NCI-H526 (cell line): ENCODE measurements at places on chromosomes 16 and 17.

- no peak for DNase-seq
These were observed 2.1 kb upstream of the ADCY7 start for GRCh38 chr16:50263940-50264929.

GRCh38 chr17:65523853-65524664 lies 37.4 kb downstream of the AXIN2 start:
- no peak for DNase-seq

- peak; percentile 53 for DNase-seq
These were observed 21.3 kb downstream of the SRCIN1 start for GRCh38 chr17:38584350-38584925.

- no peak for DNase-seq
These were observed 4.0 kb upstream of the FASN start for GRCh38 chr17:82101767-82102679.

- no peak for DNase-seq
These were observed 22.3 kb downstream of the RHBDL3 start for GRCh38 chr17:32287804-32288511.

GRCh38 chr16:68659412-68660358 lies 14.6 kb downstream of the CDH3 start:
- no peak for DNase-seq

DNA sequence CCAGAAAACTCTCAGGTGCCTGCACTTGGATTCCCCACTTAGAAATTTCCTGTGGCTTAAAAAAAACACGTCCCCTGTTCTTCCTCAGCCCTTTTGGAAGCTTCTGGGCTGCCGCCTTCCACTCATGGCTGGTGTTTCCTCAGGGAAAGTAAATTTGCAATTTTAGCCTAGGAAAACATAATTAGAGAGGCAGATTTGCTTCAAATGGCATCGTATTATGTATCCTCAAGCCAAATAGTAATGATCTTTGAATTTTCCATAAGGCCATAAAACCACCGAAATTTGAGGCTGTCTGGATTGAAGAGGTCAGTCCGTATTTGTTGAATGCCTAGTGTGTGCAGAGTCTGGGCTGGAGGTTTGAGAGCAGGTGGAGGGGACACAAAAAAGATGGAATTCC lies 17.7 kb downstream of the MGAT5B start:
- peak; percentile 68 for DNase-seq

- DNase-seq: no peak
These were observed 75.1 kb downstream of the METRNL start for GRCh38 chr17:83154311-83155127.

DNA sequence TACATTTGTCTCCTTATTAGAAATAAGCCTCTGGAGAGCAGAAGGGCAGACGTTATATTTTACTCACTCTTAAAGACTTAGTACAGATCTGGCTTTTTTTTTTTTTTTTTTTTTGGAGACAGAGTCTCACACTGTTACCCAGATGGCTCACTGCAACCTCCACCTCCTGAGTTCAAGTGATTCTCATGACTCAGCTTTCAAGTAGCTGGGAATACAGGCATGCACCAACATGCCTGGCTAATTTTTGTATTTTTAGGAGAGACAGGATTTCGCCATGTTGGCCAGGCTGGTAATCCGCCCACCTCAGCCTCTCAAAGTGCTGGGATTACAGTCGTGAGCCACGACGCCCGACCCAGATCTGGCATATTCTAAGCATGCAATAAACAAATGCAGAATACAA lies 36.4 kb upstream of the TMEM97 start:
- no peak for DNase-seq

DNA sequence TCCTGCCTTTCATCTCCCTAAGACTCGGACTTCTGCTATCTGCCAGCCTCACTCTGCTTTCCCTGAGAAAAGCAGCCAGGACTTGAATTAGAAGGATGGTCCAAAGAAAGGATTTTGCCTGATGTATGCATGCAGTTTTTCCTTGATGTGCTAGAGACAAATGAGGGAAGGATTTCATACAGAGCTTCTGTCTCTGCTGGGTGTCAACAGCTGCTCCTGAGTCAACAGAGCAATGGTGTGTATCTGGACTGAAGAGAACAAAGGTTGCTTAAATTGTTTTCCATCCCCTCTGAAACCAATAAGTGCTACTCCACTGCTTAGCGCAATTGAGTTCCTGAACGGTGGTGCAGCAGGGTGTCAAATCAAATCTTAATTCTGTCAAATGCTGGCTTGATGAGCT lies 680.6 kb upstream of the C16orf82 start:
- no peak for DNase-seq

- no peak for DNase-seq
These were observed 298.5 kb upstream of the FOXF1 start for GRCh38 chr16:86211800-86212199.

GRCh38 chr16:424033-424622 lies 1.3 kb upstream of the RAB11FIP3 start:
- no peak for DNase-seq

DNA sequence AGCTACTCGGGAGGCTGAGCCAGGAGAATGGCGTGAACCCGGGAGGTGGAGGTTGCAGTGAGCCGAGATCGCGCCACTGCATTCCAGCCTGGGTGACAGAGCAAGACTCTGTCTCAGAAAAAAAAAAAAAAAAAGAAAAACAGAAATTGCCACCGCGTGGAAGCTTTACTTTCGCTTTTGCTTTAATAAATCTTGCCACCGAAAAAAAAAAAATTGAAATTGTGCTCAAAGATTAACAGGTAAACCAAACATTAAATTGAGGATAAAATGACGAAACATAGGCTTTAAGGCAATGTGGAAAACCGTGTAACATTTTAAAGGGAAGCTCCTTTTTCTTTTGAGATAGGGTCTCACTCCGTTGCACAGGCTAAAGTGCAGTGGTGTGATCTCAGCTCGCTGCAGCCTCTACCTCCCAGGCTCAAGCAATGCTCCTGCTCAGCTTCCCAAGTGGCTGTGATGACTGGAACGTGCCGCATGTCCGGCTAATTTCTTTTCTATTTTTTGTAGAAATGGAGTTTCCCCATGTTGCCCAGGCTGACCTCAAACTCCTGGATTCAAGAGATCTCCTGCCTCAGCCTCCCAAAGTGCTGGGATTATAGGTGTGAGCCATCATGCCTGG lies 40.1 kb downstream of the ZNF276 start:
- DNase-seq: no peak

GRCh38 chr17:17062866-17063265 lies 20.6 kb downstream of the MPRIP start:
- DNase-seq: no peak

DNA sequence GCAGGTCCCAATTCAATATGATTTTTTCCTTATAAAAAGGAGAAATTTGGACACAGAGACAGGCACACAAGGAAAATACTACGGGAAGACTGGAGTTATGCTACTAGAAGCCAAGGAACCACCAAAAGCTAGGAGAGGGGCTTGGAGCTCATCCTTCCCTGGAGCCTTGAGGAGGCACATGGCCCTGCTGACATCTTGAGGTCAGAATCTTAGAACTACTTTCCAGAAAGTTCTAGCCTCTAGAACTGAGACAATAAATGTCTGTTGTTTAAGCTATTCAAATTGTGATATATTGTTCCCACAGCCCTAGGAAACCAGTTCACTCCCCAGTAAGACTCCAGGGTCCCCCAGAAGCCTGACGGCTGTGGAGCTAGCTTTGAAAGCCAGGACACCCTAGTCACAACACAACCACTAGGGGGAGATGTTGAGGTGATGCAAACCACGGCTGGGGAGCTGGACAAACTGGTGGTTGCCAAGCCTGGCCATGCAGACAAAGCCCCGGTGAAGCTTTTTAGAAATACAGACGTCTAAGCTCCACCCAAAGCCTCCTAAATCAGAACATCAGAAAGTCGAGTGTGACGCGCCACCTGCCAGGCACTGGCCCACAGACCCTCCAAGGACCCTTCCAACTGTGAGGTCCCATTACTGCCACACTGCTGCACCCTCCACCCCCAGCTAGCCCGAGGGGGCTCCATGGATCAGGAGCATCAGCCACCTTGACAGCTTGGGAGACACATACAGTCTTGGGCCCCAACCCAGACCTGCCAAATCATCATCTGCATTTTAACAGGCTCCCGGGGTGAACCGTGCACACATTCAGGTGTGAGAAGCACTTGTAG lies 106.4 kb downstream of the SLC39A11 start:
- DNase-seq: peak; percentile 57

GRCh38 chr17:29107084-29107483 lies 64.1 kb downstream of the PIPOX start:
- DNase-seq: no peak

- DNase-seq: no peak
These were observed 35.4 kb upstream of the ENPP7 start for GRCh38 chr17:79695293-79695790.

DNA sequence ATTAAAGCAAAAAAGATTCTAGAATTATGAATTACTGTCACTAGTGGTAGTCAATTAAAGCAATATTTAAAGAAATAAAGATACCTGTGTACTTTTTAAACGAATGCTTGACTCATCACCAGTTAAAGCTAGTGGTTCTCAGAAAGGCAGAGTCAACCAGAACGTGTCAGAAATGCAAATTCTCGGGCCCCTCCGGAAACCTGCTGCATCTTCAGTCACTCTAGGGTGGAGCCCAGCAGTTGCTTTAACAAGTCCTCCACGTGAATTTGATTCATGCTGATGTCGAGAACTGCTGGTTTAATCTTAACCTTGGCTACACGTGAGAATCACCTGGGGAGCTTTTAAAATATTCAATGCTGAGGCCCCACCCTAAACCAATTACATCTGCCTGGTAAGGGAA lies 169.8 kb upstream of the SDK2 start:
- DNase-seq: peak; percentile 49

GRCh38 chr17:28317099-28317965 lies 1.7 kb upstream of the TMEM97 start:
- DNase-seq: no peak

- no peak for DNase-seq
These were observed 12.1 kb upstream of the ZNF423 start for GRCh38 chr16:49867796-49868668.

- no peak for DNase-seq
These were observed 99.7 kb upstream of the RBL2 start for GRCh38 chr16:53334581-53334980.

GRCh38 chr16:27789595-27790241 lies 239.8 kb downstream of the KATNIP start:
- no peak for DNase-seq

GRCh38 chr16:86038926-86039310 lies 140.0 kb downstream of the IRF8 start:
- DNase-seq: no peak

GRCh38 chr17:73320601-73321264 lies 8.9 kb upstream of the CDC42EP4 start:
- no peak for DNase-seq

GRCh38 chr17:50355336-50355700 lies 9.4 kb downstream of the XYLT2 start:
- no peak for DNase-seq

GRCh38 chr17:12316021-12316420 lies 295.3 kb downstream of the MAP2K4 start:
- no peak for DNase-seq

- DNase-seq: no peak
These were observed 1.2 kb upstream of the SECTM1 start for GRCh38 chr17:82334622-82335394.

GRCh38 chr17:4097165-4097960 lies 45.5 kb downstream of the ZZEF1 start:
- no peak for DNase-seq

GRCh38 chr17:57923182-57923872 lies 31.9 kb downstream of the CUEDC1 start:
- DNase-seq: no peak

DNA sequence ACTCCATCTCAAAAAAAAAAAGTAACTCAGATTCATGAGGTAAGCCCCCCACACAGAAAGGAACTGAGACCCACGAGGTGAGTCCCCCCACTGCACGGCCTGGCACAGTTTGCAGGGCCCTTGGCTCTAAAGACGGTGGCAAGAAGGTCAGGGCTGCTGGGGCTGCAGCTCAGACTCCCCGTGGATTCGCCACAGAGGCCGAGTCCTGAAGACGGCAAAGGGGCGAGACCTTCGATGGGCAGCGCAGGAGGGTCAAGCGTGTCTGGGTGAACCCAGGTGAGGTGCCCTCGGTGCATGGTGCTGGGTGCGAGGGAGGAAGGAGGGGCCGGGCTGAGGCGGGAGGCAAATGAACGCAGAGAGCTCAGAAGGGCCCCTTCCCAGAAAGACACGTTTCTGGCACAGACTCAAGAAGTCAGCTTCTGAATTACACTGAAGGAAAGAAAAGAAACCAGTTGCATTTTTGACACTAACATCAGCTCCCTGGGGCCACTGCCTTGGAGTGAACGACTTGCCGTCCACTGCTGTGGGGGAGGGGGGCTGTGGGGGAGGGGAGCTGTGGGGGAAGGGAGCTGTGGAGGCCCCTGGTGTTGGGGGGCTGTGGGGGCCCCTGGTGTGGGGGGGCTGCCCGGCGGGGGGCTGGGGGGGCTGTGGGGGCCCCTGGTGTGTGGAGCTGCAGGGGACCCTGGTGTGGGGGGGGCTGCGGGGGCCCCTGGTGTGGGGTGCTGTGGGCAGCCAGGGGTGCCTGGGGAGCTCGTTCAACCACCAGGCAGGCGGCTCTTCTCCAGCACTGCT lies 69.8 kb upstream of the METRNL start:
- no peak for DNase-seq

- DNase-seq: peak; percentile 71
These were observed 1.1 kb downstream of the MPP2 start for GRCh38 chr17:43905985-43906852.

- no peak for DNase-seq
These were observed 54.8 kb downstream of the RAP1GAP2 start for GRCh38 chr17:2850991-2851390.

- DNase-seq: no peak
These were observed 28.6 kb upstream of the METRNL start for GRCh38 chr17:83050651-83051395.

DNA sequence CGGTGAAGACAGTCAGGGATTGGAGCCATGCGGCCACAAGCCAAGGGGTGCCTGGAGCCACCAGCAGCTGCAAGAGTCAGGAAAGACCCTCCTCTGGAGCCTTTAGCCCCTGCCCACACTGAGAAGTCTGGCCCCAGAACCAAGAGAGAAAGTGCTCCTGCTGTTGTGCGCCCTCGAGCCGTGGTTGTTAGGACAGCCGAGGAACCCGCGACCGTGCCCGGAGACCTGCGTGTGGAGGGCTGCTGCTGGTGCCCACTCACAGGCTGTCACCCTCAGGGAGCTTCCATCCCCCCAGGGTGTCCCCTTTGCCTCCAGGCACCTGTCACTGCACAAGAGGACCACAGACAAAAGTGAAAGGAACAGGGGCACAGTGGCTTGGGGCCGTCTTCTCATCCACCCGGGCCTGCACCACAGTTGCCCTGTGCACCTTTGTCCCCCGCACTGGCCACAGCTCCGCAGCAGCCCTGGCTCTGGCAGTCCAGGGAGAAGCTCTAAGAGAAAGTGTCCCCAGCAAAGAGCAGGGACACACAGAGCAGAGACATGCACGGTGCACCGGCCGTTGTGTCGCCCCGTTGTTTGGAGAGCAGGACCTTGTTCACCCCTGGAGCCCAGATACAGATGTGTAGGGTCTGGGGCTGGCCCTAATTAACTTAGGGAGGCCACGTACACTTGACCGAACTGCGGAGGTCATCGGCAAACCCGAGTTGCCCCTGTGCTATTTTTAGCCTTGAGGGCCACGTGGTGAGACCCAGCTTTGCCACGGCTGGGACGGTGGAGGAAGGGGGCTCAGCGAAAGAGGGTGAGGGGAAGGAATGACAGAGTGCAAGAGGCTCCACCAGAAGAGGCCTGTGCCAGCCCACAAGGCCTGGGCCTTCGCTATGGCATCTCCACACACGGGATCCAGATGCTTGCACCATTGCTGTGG lies 329.2 kb downstream of the C16orf95 start:
- no peak for DNase-seq
